ENCODE measurements at places on chromosomes 13 and 19.

DNA sequence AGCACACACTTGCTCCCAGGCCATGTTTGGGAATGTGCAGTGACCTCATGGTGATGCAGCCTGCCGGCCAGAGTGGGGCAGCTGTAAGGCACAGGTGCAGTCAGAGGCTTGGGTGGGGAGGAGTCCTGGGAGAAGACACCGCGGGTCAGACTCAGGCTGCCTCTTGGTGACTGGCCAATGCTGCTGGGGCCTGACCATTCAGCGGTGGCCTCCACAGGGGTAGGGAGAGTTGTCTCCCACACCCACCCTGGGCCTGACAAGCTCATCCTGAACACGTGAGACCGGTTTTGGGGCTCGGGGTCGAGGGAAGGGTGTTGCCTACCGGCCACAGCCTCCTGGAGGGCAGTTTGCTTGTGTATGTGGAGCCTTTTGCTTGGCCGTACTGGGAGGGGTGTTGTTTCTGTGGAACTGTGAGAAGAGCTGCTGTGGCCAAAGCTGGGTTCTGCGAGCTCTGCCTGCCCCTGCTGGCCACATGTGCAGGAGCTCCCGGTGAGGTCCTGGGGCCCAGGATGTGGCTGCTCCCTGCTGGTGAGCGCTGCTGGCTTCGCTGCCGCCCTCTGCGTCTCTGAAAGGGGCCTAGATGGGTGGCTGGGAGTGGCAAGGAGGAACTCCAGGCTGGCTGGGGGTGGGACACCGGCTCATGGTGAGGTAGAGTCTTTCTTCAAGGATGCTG, 22.1 kb downstream of the UPF1 start:
- H3K27ac ChIP-seq, result no peak overlapping the region
- H3K36me3 ChIP-seq, result peaks cover 63% of the 10 kb centered on the region
- no peak for DNase-seq
- H3K4me1 ChIP-seq, result peaks cover 11% of the 10 kb centered on the region
- no peak overlapping the region for H3K4me3 ChIP-seq

- no peak for DNase-seq
- no peaks in the 10 kb centered on the region for H3K27me3 ChIP-seq
- peaks cover 14% of the 10 kb centered on the region for H3K4me1 ChIP-seq
- peaks cover 2% of the 10 kb centered on the region for H3K36me3 ChIP-seq
These were observed 16.1 kb upstream of the AKAP11 start for GRCh38 chr13:42255886-42256285.

DNA sequence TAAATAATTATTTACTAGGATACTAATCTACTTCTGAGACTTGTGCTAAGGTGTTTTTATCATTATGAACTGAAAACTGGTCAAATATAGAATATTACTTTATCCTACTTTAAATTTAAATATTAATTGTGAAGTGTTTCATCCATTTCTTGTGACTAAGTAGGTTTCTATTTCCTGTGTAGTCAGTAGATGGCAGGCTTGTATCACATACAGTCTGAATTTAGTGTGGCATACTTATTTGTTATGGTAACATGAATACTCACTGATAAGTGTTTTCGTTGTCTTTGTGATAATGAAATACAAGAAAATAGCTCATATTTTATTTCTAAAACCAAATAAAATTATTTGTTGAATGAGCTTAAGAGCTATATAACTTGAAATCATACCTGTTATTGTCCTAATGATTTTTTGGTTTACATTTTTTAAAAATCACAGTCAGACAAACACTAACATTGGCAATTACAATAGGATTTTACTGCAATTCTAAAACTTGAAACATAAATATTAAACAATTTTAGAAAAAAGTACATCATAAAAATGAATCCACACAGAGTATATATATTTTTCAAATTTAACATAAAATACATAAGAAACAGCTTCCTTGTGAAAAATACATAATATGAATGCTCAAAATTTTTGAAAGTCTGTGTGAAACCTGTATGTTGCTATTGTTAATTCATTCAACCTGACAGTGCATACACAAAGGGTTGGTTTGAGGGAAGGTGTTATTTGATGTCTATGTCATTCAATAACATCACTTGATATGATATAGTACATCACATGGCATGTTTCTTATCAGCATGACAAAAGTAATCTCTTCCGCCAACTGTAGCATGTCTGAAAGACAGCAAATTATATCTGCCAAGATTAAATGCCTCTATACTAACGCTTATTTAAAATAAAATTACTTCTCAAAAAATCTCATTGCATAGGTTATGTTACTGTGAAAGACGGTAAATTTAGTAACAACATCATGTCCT, 904.8 kb upstream of the PCDH20 start:
- no peak for DNase-seq
- no peaks in the 10 kb centered on the region for H3K4me1 ChIP-seq
- H3K4me3 ChIP-seq, result no peak overlapping the region

DNA sequence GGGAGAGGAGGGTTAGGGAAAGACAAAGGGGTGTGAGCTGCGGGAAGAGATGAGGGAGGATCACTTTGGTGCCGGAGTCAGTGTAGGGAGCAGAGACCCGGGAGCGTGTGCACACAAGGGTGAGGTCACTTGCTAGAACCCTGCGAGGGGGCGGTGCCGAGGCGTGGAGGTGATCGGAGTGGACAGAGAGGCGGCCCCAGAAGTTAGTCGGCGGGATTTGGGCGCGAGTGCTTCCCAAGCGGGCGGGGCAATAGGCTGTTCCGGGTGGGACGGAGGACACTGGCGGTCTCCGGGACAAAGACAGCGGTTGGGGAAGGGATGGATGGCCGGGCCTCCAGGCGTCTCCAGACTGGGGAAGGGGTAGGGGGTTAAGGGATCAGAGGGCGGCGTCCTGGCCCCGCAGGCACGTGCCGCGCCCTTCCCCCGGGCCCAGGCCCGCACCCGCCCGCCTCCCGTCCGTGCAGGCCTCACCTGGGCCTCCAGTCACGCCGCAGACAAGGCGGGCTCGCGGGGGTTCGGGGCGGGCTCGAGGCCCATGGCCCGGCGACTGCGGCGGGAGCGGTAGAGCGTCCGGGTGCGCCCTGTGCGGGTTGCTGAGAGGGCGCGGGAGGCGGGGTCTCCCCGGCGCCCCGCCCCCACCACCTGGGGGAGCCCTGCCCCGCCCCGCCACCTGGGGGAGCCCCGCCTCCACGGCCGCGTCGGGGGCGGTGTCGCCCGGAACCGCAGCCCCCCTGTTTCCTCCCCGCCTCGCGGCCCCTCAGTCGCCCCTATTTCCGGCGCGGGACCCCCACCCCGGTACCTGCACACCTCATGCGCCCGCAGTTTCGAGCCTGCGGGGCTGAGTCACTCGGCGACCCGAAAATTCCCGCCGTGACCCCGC, at the start of gene LPAR2:
LPAR2 (minus strand) TSS at position 600 of the 880 bp plus-strand sequence. CDS start 945 bp downstream, outside the sequence.
- H3K4me3 ChIP-seq, result peak within 1 kb of the TSS; percentile 97
- peaks cover 47% of the 10 kb centered on the region for H3K36me3 ChIP-seq
- peak within 1 kb of the TSS; percentile 94 for H3K27ac ChIP-seq
- peaks cover 40% of the 10 kb centered on the region for H3K4me1 ChIP-seq
- H3K27me3 ChIP-seq, result peaks cover 4% of the 10 kb centered on the region
- DNase-seq, result peak; percentile 81

- peaks cover 82% of the 10 kb centered on the region for H3K36me3 ChIP-seq
- H3K27ac ChIP-seq, result no peak overlapping the region
- peaks cover 53% of the 10 kb centered on the region for H3K4me1 ChIP-seq
- no peak overlapping the region for H3K4me3 ChIP-seq
- no peaks in the 10 kb centered on the region for H3K27me3 ChIP-seq
These were observed 40.8 kb upstream of the GPR183 start for GRCh38 chr13:99347911-99348451.

DNA sequence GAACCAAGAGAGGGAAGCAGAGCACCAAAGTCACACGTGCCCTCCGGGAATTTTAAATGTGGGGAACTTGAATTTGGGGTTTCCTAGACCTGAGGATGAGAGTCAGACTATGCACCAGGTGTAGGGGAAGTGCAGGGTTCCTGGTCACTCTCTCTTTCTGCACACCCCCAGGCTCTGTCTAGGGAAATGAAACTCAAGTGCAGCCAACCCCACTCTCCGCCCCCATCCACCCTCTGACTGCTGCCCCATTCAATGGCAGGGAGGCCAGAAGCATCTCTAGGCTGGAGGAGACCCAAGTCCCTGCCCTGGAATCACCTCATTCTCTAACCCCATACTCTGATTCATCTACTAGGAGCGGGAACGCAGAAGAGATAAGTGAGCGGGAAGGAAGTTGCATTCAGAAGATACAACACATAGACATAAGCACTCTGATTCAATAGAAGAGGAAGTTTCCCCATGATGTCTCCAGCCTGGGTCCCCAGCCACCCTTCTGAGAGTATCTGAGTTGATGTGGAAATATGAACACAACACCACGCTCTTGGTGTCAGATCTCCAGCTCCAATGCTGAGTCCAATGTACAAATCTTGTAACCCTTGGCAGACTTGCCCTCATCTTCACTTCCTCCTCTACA, 4.7 kb upstream of the SIGLEC14 start:
- no peaks in the 10 kb centered on the region for H3K36me3 ChIP-seq
- no peaks in the 10 kb centered on the region for H3K4me1 ChIP-seq
- peaks cover 9% of the 10 kb centered on the region for H3K27me3 ChIP-seq
- H3K4me3 ChIP-seq, result no peak overlapping the region
- no peak for DNase-seq
- no peak overlapping the region for H3K27ac ChIP-seq

GRCh38 chr13:111852725-111853518, 214.0 kb upstream of the SOX1 start:
- no peak overlapping the region for H3K4me3 ChIP-seq
- H3K36me3 ChIP-seq, result no peaks in the 10 kb centered on the region
- no peak for DNase-seq
- H3K27me3 ChIP-seq, result no peaks in the 10 kb centered on the region
- no peaks in the 10 kb centered on the region for H3K4me1 ChIP-seq

DNA sequence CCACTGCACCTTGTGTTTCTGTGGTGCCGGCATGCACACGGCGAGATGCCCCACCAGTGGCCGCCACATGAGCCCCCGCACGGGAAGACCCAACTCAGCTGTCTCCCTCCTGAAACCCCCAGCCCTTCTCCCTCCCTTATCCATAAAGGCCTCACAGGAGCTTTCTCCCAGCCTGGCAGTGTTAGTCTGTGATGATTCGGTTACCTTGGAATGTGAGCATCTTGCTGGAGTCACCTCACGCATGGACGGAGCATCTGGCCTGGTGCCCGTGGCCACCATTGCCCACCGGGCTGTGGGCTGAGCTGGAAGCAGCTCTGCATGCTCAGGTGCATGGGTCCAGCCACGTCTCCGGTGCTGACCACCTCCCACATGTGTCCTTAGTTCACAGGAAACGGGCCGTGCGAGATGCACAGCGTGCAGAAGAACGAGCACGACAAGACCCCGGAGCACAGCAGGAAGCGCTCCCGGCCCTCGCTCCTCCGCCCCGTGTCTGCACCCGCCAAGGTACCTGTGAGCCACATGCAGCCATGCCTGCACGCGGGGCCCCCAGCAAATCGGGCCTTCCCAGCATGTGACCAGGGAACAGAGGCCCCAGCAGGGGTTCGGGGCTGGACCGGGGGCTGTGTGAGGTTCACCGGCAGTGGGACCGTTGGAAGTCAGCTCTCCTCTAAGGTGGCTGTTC, 22.0 kb downstream of the SIN3B start:
- H3K27me3 ChIP-seq, result no peaks in the 10 kb centered on the region
- H3K27ac ChIP-seq, result no peak overlapping the region
- peaks cover 27% of the 10 kb centered on the region for H3K36me3 ChIP-seq

Measured in activated naive CD4-positive, alpha-beta T cell treated with anti-CD3 and anti-CD28 coated beads, Interleukin-2, amount 10 ng/mL, durations not matched to agents 7 days and 5 days (primary cell).